ENCODE measurements at places on chromosomes 6 and 20.
A peak's percentile ranks its signal among the peaks of the same experiment; 100 is the strongest.

GRCh38 chr6:139655783-139656705 lies 281.6 kb upstream of the CITED2 start:
- no peak for DNase-seq

GRCh38 chr6:14290772-14291330 lies 173.3 kb downstream of the CD83 start:
- no peak for DNase-seq

DNA sequence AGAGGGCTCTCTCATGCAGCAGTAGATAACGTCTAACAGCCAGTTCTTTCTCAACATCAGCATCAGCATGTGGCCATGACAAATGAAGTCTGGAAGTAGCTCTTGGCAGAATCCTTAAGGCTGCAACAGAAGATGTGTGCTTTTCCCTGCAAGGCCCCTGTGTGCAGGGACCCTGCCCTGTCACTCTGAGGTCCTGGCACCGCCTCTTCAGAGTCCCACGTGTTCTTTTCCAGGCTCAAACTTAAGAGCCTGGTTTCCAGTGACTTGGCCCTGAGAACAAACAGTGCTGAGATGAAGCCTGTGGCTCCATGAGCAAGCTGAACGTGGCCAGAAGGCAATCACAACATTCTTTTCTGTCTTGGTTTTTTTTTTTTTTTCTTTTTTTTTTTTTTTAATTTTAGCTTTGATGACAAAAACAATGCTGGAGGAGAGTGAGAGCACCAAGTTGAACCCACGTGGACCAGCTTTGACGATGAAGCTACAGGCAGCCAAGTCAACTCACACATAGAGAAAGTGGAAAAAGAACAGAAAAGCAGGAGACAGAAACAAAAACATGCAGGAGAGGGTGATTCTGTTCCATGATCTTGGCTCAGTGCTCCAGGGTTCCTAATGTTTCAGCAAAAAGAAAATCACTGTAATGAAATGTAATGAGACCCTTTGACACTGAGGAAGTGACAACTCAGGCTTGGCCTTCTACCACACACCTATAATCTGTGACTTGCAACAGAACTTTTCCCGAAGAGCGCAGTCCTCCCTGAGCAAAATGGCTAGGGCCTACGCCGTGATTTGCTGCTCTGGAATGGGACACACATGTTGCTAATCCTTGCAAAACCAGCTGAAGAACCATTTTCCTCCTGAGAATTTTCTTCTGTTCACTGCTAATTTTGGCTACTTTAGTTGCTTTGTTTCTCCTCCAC lies 86.1 kb downstream of the FOXC1 start:
- DNase-seq = no peak

DNA sequence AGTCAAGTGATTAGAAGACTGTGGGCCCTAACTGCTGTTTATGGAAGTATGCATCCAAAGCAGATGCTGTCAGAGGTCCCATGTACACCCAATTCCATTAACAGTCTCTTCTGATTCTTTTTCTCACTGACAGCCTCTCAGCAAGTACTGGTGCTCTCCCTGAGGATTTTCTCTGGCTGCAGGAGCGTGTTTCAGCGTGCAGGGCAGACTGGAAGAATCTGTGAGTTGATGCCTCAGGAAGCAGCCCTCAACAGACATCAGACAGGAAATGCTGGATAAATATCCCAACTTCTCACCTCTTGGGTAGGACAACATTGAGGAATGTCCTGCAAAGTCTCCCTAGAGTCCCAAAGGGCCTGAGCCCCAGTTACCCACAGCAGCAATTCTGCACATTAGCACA lies 40.8 kb downstream of the ANKEF1 start:
- DNase-seq = no peak

GRCh38 chr20:56715902-56716519 lies 86.9 kb downstream of the TFAP2C start:
- no peak for DNase-seq

GRCh38 chr20:58306421-58307261 lies 2.9 kb upstream of the RAB22A start:
- DNase-seq = peak; percentile 67

DNA sequence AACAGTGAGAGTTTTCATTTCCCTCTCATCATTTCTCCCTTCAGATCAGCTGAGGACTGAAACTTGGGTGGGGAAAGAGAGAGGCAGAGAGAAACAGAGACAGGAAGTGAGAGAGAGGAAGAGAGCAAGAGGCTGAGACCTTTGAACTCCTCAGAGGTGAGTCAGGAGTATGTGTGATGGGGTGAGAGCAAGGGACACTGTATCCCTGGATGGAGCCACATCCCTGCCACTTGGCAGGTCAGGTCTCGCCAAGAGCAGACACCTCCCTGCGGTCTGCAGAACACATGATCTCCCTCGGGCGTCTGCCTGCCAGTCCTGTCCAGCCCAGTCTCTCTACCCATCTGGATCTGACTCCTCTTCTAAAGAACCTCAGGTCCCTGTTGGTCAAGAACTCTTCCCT lies 62.7 kb upstream of the SYNDIG1 start:
- no peak for DNase-seq

- DNase-seq = no peak
These were observed 11.2 kb downstream of the SLC22A2 start for GRCh38 chr6:160247457-160247883.

DNA sequence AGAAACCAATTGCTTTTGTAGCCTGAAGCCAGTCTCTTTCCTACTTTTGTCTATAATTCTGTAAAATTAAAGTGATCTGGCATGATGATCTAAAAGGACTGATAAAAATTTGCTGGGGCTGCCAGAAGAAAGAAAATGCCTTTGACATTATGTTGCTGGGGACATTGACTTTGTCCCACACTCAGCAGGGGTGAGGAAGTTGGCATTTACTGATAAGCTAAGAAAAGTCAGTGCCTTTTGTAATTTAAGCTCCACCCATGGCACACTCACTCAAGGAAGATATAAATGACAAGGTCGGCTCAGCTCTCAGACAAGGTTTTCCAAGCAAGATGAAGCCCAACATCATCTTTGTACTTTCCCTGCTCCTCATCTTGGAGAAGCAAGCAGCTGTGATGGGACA lies at the start of gene SEMG1:
TSS of gene SEMG1 (plus strand) at position 309 of the 400 bp plus-strand sequence. CDS start at position 330, 21 bp downstream.
- no peak for DNase-seq

DNA sequence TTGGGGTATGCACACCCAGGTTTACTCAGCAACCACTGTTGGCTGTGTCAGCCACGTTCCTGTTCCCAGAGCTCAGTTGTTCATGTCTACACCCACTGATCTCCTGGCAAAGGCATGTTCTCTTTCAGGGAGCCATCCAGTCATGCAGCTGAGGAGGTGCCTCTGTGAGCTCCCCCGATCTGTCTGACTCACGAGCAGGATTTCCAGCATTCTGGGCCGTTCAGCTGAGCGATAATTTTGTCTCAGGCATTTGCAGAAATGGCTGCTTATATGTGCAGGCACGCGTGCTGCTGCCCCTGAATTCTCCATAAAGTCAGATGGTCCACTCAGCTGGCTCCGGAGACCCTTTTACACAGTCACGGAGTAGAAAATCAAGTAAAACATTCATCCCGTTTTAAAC lies 78.4 kb upstream of the IYD start:
- DNase-seq = no peak

- no peak for DNase-seq
These were observed 112.0 kb upstream of the SNX9 start for GRCh38 chr6:157711060-157711459.

DNA sequence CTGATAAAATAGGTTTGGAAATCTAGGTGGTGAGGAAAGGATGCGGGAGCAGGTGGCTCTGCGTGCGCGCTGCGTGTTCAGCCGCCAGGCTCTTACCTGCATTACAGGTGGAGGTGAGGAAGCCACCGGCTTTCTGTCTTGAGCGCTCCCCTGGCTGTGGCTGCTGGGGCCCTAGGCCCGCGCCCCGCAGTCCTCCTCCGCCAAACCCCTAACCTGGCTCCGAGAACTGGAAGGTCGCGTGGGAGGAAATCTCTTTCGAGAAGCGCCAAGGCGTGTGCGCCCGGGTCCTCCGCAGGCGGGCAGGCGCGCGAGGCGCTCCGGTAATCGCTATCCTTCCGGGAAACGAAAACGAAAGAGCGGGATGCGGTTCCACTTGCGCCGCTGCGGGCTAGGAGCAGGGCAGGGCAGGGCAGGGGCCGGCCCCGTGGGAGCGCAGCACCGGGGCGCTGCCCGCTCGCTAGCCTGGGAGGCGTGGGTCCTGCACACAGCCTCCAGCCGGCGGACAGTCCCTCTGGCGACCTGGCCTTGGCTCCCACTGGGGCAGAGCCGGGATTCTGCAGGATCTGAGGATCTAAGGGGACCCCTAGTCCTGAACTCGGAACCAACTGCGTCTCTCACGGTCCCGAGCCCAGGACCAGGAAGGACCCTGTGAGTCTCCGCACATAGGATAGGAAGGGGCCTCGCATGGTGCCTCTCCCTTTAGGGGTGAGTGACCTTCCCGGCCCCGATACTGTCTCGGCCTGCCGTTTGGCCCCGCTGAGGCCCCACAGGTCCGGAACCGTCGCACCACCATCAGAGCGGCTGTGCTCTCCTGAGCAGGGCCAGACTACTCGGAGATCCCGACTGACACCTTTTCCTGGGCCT lies at the start of gene ETV7:
TSS of gene ETV7 (minus strand) at position 230 of the 864 bp plus-strand sequence. CDS start at position 102, 128 bp downstream.
- peak; percentile 34 for DNase-seq

DNA sequence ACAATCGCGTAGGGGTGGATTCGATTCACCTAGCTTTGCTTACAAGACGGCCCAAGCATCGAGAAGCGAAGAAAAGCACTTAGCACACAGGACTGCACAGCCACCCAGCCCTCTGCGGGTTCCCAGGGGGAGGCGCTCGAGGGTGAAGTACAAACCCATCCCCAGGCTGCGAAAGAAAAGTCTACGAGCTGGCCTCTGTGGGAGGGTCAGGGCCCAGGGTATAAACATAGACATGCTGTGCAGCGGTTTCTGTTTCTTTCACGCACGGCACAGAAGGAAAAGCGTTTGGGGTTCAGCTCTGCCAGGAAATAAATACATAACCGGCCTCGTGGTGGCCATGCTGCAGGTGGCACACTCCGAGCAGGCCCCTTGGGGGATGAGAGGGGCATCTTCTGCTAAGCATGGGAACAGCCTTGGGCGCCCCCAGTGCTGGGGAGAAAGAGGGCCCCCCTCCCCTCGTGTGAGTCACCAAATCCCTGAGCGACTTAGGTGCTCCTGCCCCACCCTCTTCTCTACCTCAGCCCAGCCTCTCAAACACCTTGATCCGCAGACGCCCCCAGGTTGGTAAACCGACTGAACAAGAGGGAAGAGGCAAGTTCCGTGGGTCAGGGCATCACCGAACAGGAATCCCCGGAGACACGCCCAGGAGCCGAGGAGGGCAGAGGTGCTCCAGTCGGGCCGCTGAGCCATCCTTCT lies 91.6 kb upstream of the RIPOR2 start:
- peak; percentile 69 for DNase-seq

DNA sequence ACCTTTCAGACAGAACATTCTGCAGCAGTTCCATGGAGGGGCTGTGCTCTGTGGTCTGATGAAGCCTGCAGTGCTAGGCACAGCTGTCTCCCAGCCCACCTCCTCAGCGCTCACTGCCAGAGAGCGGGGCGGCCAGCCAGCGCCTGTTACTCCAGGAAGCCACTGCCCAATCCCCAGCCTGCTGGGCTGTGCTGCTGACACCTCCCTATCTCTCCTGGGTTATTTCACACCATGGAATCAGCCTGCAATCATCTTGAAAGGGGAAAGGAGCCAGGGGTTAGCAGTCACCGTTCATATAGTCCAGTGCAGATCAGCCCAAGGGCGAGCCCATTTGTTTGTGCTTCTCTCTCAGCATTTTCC lies 46.3 kb upstream of the NHSL1 start:
- DNase-seq = no peak

DNA sequence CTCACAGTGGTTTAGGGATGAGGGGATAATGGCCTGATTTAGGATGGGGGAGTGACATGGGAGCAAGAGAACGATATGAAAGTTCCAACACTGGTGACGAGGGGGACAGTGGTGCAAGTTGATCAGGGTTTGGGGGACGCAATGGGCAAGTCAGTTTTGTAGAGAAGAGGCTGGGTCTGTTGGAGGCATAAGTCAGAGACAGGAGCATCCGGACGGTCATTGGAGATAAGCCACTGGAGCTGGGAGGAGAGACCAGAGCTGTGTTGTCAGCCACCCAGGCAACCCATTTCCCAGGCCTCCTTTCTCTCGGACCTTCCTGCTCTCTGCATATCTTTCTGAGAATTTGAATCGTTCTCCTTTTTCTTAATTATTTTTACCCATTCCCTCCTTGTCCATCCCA lies 9.5 kb downstream of the DNPH1 start:
- no peak for DNase-seq

DNA sequence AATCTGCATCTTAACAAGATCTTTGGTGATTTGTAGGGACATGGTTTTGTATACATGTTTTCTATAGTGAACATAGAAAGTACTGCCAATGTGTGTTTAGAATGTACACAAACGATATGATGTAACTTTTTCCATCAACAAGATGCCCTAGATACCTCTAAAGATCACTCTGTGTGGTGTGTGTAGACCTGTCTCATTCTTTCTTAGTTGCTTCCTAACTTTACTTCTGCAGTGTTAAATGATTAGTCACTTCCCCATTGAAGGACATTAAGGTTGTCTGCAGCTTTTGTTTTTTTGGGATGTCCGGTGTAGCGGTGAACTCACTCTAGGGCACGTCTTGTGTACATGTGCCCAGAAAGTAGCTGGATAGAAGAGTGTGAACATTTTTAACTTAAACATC lies 35.9 kb downstream of the CDYL start:
- no peak for DNase-seq

- peak; percentile 62 for DNase-seq
These were observed 348.1 kb downstream of the CDC5L start for GRCh38 chr6:44735630-44735963.

- DNase-seq = no peak
These were observed 304.5 kb downstream of the PRL start for GRCh38 chr6:21992178-21992967.

DNA sequence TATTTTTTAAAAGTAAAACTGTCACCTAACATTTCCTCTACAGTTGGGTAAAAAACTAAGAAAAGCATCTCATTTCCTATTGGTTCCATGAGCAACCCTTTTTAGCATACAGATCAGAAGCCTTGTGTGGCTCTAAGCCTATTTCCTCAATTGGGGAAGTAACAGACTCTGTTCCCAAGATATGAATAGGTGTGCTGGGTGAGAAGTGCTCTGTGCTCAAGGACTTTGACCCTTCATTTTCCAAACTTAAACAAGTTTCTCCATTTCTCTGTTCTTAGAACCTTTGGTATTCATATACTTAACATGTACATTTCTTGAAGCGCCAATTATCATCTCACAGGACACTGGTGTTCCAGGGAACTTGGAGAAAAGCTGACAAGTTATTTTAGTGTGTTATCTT lies 24.1 kb downstream of the CARMIL1 start:
- DNase-seq = no peak

GRCh38 chr6:2449572-2449940 lies 204.2 kb upstream of the GMDS start:
- DNase-seq = no peak
